Stimulated activated CD4-positive, alpha-beta T cell treated with anti-CD3 and anti-CD28 coated beads, Interleukin-2, amount 100 ng/mL, for 24 hours (primary cell): ENCODE measurements at places on chromosomes 3 and 15.

GRCh38 chr15:59306520-59307164 lies 66.0 kb downstream of the MYO1E start:
- DNase-seq = no peak

DNA sequence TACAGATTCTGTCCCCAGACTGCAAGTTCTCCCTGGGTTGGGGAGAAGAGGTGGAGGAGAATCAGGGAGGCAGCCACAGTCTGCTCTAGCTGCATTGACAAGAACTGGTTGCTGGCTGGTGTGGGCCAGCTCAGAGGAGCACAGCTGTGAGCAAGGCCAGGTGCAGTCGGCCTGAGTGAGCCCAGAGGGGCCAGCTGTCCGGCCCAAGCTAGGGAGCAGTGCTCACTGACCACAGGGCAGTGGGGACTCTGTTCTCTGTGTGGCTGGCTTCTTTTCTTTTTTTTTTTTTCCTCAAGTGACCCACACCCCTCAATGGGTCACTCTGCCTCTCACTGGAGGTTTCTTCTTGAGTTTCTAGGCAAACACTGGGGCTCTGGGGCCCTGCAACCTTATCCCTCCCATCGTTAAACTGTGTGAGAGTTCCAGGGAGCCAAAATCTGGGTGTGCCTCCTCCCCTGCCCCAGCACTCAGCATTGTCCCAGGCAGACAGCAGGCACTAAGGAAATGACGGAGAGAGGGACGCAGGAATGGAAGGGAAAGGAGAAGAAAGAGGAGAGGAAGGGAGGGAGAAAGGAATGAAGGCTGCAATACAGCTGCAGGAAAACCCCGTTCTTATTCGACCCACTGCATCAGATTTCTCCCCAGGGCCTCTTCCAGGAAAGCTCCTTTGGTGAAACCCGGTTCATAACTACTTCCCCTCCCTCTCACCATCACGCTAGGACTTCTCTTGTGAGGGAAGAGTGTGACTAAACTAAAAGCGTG lies 37.7 kb upstream of the HES1 start:
- no peak for DNase-seq

- DNase-seq = no peak
These were observed 12.1 kb upstream of the CNBP start for GRCh38 chr3:129195731-129196256.

GRCh38 chr3:128410669-128411573 lies 55.8 kb downstream of the DNAJB8 start:
- DNase-seq = no peak

- DNase-seq = peak; percentile 57
These were observed at the start of gene DZIP1L for GRCh38 chr3:138114988-138115971. Gene DZIP1L, minus strand, starts transcription at chr3:138115608. Its CDS starts 11,637 bp downstream, at chr3:138103971.

GRCh38 chr15:83310521-83311456 lies 26.3 kb upstream of the BNC1 start:
- no peak for DNase-seq

- DNase-seq = no peak
These were observed 88.4 kb upstream of the PLSCR4 start for GRCh38 chr3:146339349-146339748.

DNA sequence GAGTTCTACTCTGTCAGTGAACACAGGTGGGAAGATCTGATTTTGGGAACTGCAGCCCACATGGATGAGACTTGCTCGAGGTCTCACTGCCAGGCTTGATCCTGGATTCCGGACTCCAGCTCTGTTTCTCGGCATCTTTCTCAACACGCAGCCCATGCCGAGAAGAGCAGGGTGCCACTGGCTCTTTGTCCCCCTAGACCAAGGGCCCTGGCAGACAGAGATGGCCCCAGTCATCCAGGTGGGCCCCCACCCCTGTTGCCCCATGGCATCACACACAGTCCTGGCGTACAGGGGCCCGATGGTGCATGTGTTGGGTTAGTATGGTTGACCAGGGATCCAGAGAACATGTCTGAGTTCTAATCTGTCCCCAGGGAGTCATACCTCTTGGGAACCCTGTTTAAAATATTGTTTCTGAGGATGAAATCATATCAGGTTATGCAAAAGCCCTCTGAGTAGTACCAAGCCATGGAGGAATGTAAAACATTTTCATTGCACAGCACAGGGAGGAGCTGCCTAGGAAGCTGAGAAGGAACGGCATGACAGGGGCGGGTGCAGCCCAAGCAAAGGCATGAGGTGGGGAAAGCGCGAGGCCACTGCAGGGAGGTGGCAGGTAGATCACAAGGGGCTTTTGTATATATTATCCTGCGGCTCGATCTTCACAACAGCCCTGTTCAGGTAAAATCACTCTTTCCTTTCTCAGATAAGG lies 320.6 kb downstream of the UACA start:
- DNase-seq = no peak

- no peak for DNase-seq
These were observed 141.0 kb downstream of the NSMCE3 start for GRCh38 chr15:29128671-29129070.

DNA sequence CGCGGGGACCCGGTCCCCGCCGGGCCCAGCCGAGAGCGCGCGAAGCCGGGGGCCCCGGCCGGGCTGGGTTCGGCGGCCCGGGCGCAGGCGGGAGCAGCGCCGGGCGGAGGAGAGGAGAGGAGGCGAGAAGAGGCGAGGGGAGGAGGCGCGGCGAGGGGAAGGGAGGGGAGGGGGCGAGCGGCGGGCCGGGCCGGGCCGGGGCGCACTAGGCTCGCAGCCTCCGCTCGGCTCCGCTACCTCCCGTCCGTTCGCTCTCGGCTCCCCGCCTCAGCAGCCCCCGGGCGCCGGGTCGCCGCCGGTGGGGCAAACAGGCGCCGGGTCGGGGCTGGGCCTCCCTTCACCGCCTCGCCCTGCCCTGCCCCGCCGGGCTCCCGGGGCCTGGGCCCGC lies 351 bp downstream of the INSYN1 start:
- peak; percentile 6 for DNase-seq

DNA sequence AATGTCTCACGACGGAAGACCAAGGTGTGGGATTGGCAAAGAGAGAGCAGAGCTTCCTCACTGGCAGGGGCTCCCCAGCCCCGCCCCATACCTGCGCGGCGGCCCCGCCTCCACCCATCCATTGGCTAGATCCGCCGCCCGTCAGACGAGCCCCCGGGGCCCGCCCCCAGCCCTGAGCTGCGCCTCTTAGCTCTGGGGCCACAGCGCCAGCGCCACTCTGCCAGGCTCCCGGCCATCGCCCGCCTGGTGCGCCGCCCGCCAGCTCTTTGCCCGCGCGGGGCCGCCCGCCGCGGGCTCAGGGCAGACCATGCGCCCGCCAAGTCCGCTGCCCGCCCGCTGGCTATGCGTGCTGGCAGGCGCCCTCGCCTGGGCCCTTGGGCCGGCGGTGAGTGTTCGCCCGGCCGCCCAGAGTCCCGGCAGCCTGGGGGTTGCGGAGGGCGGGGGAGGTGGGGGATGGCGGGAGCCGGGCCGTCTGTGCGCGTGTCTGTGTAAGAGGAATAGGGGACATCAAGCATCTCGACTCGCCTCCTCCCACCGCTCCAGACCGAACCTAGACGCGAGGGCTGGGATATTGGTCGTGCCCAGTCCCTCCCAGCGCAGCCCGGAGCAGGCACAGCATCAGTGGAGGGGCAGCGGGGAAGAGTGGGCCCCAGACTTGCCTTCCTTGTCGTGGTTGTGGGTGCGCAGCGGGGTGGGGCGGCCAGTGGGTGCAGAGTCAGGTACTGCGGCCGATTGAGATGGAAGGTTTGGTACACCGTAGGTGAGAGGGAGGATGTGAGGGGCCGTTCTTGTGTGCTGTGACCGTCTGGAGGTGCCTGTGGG lies at the start of gene VIPR1:
VIPR1 (plus strand) TSS at position 215 of the 822 bp plus-strand sequence; CDS start at position 308, 93 bp downstream.
- peak; percentile 94 for DNase-seq

DNA sequence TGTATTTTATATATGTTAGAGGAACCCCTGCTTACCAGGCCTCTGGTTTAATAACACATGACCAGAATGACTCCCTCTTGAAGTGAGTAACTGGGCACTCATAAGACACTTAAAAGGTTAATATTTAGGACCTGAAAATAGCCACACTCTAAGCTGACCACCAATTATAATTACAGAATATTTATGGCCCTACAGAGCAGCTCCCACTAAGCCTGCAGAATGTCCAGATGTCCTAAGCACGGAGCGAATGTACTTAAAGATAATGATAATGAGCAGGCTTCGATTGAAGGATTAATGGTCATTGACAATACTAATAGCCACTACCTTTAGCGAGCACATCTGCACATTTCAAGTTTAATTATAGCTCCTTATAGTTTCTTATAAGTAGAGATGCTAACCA lies 22.8 kb upstream of the KCTD6 start:
- no peak for DNase-seq

DNA sequence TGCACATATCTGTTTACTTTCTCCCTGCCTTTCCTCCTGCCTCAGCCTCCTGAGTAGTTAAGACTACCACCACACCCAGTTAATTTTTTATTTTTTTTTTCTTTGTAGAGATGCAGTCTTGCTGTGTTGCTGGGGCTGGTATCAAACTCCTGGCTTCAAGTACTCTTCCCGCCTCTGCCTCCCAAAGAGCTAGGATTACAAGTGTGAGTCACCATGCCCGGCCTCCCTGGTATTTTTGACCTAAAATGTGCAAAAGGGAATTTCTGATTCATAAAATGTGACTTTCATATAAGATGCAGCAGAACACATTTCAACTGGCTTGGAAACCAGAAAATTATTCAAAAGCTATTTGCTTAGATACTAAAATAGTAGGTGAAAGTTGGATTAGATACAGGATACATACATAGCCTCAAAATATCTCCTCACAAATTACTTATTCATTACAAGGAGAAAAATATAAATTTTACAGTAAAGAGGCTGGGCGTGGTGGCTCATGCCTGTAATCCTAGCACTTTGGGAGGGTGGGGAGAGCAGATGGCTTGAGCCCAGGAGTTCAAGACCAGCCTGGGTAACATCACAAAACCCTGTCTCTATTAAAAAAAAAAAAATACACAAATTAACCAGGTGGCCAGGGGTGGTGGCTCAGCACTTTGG lies 32.0 kb downstream of the MAP4 start:
- no peak for DNase-seq

DNA sequence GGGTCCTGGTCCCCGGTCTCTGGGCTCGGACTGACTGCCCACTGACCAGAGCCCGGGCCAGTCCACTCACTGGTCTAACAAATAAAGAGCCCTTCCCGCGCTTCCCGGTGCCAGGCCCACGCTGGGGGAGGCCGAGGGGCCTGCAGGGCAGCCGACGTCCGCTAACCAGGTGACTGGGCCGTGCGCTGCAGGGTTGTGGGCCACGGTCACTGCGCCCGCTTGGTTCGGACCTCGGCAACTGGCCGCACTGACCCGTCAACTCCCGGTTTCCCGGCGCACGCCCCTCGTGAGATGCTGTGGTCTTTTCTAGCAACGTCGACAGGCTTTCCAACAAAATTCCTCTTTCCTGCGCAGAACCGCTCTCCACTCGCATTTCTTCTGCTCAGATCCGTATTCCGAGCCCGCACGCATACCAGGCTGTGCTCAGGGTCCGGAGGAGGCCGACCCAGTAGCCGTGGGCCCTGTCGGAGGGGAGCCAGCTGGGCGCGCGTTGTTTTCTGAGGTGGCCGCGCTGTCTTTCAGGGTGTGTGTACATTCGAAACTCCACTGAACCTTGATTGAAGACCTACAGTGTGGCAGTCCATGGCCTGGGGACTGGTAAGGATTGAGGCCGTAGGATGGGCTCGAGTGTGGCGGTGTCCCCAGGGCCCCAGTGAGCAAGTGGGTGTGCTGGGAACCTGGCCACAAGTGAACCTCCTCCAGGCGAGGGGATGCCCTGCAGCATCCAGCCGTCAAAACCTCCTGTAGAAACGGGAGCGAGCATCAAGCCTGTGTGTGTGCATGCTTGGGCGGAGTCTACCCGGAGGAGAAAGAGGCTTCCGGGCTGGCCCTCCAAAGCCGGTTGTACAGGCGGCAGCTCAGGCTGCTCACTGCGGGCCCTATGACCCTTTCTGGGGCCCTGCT lies 875 bp upstream of the NT5DC2 start:
- DNase-seq = no peak

GRCh38 chr3:15345066-15345607 lies 12.8 kb upstream of the SH3BP5 start:
- no peak for DNase-seq

DNA sequence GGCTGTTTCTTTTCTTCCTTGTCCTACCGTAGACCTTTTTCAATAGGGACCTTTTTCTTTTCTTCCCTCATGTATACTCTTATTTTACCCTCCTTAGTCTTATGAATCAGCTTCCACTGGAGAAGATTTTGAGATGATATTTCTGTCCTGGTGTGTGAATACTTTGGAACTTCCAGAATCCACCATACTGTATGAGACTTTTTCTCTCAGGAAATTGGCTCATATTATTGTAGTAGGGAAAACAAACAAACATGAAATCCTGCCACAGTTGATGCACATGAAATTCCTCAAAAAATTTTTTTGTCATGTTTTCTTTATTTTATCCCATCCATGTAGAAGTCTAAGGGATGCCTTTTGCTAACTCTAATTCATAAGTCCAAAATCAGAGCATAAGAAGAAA lies 289.3 kb upstream of the PLSCR5 start:
- no peak for DNase-seq

- DNase-seq = no peak
These were observed 7.7 kb upstream of the GRAMD2A start for GRCh38 chr15:72205273-72205672.

DNA sequence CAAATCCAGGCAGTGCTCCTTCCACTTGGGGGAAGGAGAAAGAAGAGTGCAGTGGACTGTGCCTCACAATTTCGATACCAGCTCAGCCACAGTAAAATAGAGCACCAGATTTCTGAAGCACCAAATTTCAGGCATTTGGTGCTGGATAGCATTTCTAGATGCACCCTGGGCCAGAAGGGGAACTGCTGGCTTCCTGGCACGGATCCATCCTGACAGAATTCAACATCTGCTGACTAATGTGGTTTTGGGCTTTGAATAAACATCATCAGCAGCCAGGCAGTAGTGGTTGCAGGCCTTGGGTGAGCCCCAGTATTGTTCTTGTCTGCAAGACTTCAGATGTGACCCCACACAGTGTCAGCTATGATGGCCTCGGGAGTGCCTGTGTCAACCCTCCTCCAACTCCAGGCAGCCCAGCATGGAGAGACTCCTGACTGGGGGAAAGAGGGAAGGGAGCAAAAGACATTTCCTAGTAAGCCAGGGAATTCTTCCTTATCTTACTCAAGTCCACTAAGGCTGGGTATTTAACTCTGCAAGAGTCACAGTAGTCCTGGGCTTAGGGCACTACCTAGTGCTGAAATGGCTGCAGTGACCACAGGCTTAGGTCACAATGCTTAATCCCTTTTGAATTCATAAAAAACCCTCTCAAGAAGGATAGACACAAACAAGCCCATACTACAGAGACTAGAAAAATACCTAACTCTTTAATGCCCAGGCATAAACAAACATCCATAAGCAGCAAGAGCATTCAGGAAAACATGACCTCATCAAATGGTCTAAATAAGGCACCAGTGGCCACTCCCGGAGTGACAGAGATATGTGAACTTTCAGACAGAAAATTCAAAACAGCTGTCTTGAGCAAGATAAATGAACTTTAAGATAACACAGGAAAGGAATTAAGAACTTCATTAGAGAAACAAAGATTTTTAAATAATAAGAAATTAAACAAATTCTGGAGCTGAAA lies 74.7 kb downstream of the SPATA16 start:
- DNase-seq = no peak

GRCh38 chr15:29911705-29912104 lies 89.4 kb upstream of the TJP1 start:
- DNase-seq = no peak

GRCh38 chr3:185613016-185613415 lies 26.9 kb downstream of the SENP2 start:
- DNase-seq = no peak
